ENCODE measurements at places on chromosomes 7 and 10.

DNA sequence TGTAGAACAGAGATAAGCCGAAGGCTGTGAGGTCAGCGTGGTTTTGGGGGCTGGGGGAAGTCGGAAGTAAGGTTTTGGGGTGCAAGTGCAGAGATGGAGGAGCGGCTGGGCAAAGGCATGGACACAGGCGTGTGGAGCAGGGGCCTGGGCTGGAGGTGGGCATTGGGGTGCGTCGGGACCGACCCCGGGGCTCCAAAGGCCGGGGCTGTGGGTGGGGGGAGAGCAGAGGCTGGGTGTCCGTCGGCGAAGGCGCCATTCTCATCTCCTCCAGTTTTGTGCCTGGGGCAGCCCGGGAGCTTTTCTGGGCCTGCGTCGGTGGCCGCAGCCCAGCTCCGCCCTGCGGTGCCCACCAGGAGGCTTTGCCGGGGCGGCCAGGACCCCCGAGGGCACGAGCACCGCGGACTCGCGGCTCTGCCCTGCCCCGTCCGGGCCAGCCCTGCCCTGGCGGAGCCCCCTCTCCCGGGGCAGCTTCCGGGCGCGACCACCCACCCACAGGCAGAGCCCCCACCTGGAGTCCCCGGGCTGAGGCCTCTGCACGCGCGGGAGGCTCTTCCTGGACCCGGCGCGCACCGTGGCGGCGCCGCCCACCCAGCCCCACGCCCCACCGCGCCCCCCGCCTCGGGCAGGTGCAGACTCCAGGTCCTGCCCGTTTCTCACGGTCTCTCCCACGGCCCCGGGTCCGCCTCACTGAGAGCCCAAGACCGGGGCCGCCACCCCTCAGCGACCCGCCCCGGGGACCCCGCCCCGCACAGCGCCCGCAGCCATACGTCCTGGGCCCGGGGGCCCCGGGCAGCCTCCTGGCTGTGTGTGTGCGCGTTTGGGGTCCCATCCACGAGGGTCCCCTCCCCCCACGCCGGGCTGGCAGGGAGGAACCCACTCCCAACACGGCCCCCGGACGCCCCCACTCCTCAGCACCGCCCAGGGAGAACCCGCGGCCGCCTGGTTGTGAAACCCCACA, 7.7 kb upstream of the SCART1 start:
- DNase-seq: no peak

DNA sequence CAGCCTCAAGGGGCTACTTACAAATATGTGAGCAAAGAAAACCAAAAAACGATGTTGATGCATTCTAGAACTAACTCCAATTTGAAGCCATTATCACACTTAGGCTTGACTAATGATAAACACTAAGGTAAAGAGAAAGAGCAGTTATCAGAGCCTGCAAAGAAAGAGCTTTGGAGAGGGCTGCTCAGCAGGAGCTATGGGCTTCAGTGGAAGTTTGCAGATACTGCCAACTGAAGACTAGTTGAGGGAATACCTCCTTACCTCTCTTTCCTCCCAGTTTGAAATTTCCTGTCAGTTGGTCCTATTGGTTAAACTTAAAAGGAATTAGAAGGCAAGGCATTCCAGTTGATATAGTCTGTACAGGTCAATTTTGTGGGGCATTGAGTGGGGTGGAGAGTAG, 498.1 kb upstream of the POT1 start:
- DNase-seq: no peak

DNA sequence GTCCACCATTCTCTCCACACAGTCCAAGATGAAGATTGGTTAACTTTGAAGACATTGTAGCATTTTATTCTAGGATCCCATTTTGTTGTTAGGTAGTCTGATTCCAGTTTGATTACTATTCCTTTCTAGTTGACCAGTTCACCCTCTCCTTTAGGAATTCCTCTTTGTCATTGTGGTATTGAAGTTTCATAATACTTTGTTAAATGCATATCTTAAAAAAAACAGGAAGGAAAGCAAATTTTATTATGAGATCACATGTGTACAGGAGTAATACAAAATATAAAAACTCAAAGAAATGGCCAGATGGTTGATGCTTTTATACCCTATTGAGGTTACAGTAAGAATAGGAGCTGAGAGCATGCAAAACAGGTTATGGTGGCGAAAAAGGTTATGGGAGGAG, 15.5 kb upstream of the SEMA3C start:
- no peak for DNase-seq

DNA sequence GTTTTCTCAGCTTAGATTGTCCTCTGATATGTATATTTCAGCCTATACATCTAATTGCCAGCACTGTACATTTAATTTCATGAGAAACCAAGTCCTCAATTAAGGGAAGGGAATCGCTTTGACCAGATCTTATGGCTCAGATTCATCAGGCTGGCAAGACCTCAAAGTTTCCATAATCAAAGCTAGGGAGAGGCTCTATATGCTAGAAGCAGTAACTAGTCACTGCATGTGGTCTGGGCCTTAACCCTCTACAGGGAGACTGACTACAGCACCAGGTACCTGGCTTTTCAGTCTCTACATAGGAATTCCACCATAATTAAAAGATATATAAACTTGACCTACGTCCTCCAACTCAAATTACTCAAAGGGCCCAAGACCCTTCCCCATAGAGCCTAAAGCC, 97.4 kb upstream of the JAZF1 start:
- no peak for DNase-seq

- DNase-seq: no peak
Measured at GRCh38 chr7:24727154-24728120, 29.8 kb downstream of the GSDME start.

DNA sequence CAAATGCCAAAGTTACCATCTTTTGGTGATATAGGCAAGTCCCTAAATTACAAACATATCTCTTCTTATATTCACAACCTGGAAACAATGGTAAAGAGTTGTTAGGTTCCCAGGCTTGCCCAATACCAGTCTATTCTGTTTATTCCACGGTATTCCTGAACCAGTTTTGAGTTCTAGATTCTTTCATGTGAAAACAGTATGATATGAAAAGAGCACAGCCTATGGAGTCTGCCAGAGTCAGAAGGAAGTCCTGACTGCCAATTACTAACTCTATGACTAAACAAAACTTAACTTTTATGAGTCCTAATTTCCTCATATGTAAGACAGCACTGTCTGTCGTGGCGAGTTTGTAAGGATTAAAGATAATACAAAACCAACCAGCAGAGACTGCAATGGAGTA, 5.6 kb downstream of the ABI1 start:
- no peak for DNase-seq

- DNase-seq: no peak
Measured at GRCh38 chr7:131630427-131630826, 74.0 kb upstream of the PODXL start.

GRCh38 chr7:151954866-151955820, 1.1 kb upstream of the GALNTL5 start:
- DNase-seq: no peak

GRCh38 chr10:69668721-69669120, 38.7 kb downstream of the FAM241B start:
- no peak for DNase-seq

DNA sequence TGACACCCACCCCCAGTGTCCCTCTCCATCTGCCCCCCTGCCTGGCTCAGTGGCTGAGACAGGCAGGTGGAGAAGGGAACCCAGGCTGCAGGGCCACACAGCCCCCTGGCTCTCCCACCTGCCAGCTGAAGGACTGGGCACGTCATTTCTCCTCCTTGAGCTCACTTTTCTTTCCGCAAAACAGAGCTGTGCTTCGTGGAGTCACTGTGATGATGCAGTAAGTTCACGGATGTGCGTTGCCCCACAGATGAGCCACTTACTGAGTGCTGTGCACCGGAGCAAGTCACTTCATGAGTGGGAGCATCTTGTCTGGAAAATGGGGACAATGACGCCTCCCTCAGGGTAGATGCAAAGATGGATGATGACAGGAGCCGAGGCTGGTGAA, 2.7 kb downstream of the OPN4 start:
- no peak for DNase-seq

- DNase-seq: no peak
Measured at GRCh38 chr7:142800088-142800487, 29.3 kb downstream of the PRSS2 start.

GRCh38 chr7:40799493-40800403, 664.9 kb downstream of the SUGCT start:
- DNase-seq: no peak

- DNase-seq: no peak
Measured at GRCh38 chr7:155193716-155194115, 104.0 kb upstream of the INSIG1 start.

GRCh38 chr10:75663947-75664664, 232.7 kb downstream of the LRMDA start:
- no peak for DNase-seq

Data from stimulated activated CD4-positive, alpha-beta T cell treated with anti-CD3 and anti-CD28 coated beads, Interleukin-2, amount 100 ng/mL, for 48 hours (primary cell).